ENCODE measurements at places on chromosomes 11 and 22. TPM values are rescaled to one million over a fixed set of nuclear protein-coding genes. Genes with fewer than 3 reads are reported as not detected.

- no peak for DNase-seq
Measured at GRCh38 chr11:19366992-19367709, 126.4 kb upstream of the E2F8 start.

GRCh38 chr22:46105494-46106278 is 44.6 kb upstream of the PPARA start:
- DNase-seq, result no peak

GRCh38 chr11:1650918-1651262 is 21.3 kb downstream of the KRTAP5-5 start:
- no peak for DNase-seq

OR10D3 gene
- not detected for total RNA-seq

GRCh38 chr11:14422052-14422813 is 63.2 kb upstream of the RRAS2 start:
- peak; percentile 94 for DNase-seq

DNA sequence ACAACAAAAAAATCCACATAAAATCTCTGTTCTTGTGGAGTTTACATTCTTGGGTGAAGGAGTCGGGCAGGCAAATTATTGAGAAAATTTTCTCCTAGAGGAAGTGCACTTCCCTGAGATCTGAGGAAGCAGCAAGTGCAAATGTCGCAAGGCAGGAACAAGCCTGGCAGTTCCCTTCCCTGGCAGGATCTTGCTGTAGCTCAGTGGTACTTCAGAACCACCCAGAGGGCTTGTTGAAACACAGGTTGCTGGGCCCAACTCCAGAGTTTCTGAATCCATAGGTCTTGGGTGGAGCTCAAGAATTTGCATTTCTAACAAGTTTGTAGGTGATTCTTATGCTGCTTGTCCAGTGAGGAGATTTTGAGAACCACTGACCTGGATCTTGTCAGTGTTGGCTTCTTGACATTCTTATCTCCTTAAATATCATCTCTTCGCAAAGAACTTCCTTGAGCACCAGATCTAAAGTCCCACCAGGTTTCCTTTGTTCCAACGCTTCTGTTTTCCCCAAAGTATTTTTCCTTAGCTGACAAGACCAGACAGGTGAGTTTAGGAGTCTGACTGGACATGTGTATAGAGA is 9.6 kb downstream of the QSER1 start:
- DNase-seq, result no peak

DNA sequence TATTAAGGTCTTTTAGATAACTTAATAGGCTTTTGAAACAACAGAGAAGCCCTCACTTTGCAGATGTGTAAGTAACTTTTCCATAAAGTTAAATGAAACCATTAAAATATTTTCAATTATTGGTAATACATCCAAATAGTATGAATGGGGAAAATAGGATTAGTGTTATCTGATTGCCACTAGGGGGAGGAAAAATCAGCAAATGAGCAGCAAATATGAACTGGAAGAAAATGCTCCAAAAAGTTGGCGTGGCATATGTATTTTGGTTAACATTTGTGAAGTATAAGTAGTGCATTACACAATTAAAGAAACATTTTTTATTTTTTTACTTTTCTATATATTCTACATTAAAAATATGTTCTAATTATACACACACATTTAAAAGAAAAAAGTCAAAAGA is 259.8 kb upstream of the ANO5 start:
- no peak for DNase-seq

BDNF gene
- total RNA-seq, result 0.08 TPM

SCGB1A1 gene
- total RNA-seq, result not detected

PLAAT5 gene
- total RNA-seq, result 4.3 TPM

PRAME gene
- total RNA-seq, result not detected

GRCh38 chr22:50215297-50216054 is 14.7 kb downstream of the SELENOO start:
- DNase-seq, result peak; percentile 55

DNA sequence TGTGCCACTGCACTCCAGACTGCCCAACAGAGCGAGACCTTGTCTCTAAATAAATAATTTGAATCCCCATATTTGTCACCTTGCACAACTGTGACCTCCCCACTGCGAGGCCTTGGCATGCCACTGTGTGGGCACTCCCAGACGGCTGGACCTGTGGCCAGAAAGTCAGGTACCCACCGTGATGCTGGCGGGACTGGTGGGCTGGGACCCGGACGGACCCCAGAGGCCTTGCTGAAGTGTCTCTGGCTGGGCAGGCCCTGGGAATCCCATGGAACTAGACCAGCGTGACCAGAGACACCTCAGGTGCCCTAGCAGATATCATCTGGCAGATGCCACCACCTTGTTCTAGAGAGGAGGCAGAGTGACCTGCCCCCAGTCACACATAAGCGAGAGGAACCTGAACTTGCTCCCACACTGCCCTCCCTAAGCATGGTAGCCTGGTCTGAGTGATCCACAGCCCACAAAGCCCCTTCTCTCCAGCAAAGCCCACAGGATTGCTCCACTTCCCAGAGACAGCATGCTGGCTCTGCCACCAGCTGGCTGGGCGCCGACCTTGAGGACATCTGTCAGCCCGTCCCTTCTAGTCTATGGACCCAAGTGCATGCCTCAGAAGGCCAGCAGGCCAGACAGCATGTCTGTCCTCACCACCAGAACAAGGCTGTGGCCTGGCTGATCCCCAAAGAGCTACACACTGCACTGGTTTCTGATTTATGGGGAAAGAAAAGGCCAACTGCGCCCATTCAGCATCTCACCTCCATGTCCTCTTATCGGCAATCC is 9.5 kb downstream of the MACROD1 start:
- DNase-seq, result no peak

- DNase-seq, result no peak
Measured at GRCh38 chr22:39522567-39523300, 2.4 kb downstream of the ATF4 start.

DNA sequence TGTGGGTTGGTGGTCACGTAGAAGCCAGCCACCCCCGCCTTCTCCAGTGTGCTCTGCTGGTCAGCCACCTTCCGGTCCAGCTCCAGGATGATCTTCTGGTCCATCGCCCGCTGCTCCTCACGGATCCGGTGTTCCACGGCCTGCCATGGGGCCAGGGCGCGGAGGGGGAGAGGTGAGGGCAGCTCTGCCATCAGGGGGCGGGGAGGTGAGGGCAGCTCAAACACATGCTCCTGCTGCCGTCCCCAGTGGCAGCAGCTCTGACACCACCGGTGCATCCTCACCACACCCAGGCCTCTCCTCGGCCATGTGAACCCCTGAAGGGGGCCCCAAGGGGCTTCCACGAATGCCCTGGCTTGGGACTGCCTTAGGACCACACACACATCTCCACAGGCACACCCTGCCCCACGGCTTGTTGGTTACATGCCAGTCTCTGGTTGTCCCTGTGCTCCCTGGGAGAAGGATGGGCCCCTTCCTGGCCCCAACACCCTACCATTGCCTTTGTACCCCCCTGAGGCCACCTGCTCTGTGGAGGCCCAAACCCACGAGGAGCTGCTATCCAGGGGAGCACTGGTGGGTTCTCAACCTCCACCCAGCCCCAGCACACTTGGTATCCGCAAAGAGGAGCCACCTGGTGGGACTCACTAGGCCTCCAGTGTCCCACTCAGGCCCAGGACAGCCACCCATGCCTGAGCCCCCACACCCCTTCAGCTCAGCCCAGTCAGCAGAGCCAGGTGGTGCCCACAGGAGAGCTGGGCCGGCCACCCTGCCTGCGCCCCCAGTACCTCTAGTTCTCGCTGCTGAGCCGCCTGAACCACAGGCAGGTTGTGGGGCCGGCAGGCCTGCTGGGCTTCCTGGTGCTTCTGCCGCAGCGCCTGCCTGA is 4.3 kb downstream of the DGCR6L start:
- no peak for DNase-seq

- peak; percentile 85 for DNase-seq
Measured at GRCh38 chr11:65588199-65589054, 7.2 kb downstream of the KCNK7 start.

OR4A16 gene
- not detected for total RNA-seq

P4HA3 gene
- total RNA-seq, result 0.21 TPM

DNA sequence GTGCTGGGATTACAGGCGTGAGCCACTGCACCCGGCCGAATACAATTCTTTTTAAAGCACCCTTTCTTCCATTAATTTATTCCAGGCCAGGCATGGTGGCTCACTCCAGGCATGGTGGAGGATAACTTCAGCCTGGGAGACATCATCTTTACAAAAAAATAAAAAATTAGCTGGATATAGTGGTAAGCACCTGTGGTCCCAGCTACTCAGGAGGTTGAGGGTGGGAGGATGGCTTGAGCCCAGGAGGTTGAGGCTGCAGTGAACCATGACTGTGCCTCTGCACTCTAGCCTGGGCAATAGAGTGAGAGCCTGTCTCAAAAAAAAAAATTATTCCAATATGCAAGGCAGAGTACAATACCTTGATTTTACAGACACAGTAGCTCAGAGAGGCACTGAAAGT is 11.4 kb downstream of the TAGLN start:
- DNase-seq, result no peak

COMMD9 gene
- 35.8 TPM for total RNA-seq

GRCh38 chr11:129117595-129118350 is 74.4 kb downstream of the ARHGAP32 start:
- DNase-seq, result no peak

GRCh38 chr11:47979378-47980087 is 826 bp upstream of the PTPRJ start:
- no peak for DNase-seq

SLN gene
- total RNA-seq, result 1,807 TPM

CYP2D6 gene
- total RNA-seq, result 0.23 TPM

TNNI2 gene
- not detected for total RNA-seq

IL10RA gene
- total RNA-seq, result 12.1 TPM

CELF1 gene
- total RNA-seq, result 76.1 TPM

- DNase-seq, result peak; percentile 9
Measured at GRCh38 chr11:1292018-1292643, 17.3 kb downstream of the TOLLIP start.

C11orf91 gene
- total RNA-seq, result not detected

DGCR6L gene
- total RNA-seq, result 40.0 TPM

- DNase-seq, result no peak
Measured at GRCh38 chr11:107252429-107253161, 205.0 kb downstream of the CWF19L2 start.

DNA sequence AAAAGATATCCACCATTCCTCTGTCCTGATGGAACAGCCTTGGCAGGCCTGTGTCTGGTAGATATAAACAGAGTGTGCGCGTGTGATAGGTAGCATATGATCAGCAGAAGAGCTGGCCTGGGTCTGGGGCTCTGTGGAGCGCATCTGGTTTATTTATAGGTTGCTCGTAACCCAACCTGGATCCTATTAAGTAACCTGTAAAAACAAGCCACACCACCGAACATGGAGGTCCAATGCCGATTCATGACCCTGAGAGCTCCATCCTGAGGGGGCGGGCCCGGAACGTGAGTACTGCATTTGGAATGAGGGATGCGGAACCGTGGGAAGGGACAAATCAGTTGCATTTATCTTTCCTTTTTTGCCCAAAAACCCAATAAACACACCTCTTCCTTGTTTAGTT is 31.9 kb upstream of the APOL5 start:
- DNase-seq, result no peak

GRCh38 chr11:27868226-27868625 is 168.0 kb upstream of the BDNF start:
- DNase-seq, result no peak

TRIM49C gene
- total RNA-seq, result not detected

MUC5AC gene
- not detected for total RNA-seq

MEI1 gene
- total RNA-seq, result 0.94 TPM

DNA sequence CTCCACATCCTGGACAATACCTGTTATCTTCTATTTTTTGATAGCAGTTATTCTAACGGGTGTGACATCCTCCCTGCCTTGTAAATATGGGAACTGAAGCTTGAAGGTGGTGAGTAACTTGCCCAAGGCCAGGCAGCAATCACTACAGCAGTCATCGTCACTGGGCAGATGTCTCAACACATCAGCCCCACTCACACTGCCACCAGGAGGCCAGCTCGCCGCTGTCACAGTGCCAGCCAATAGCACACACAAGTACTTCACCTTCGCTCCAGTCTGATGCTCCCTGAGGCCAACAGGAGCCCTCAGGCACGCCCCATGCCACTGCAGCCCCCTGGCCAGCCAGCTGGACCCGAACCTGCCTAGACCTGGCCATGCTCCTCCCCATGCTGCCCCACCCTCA is 4.9 kb upstream of the TTLL1 start:
- peak; percentile 87 for DNase-seq

DNA sequence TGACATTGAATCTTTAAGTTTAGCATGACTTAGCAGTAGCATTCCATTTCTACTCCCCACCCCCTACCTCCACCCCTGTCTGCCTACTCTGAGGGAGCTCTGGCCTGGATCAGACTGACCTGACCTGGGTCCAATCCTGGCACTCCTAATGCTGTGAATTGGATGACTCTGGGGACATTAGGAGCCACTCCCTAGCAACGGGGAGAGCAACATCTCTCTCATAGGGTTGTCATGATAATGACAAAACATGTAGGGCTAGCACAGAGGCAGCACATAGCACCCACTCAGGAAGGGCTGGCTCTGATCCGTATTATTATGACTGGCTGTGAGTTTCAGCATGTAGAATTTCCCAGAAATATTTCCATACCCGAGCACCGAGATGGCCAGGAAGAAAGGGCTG is 40.5 kb downstream of the CABIN1 start:
- peak; percentile 84 for DNase-seq

EMID1 gene
- total RNA-seq, result 1.6 TPM

DNA sequence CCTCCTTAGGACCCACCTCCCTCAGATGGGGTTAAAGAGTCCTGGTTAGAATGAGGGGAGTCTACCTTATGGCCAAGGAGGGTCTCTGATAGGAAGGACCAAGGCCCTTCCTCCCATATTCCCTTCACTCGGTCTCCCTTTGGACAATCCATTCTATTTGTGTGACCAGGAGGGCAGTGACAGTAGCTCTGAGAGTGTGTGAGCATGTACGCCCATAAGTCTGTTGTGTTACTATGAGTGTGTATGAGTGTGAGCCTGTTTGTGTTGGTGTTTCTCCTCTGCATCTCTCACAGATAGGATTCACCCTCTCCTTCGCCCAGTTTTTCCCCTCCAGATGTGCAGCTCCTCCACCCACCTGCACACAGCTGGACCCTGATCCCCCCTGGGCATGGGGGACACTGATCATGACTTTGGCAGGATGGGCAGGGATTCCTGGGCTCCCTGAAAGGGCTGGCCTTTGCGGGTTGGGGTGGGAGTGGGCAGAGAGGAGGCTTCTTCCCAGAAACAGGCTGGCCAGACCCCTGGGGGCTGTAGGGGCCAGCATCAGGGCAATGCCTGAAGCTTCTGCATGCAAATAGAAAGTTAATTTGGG is 14.5 kb downstream of the PHLDB1 start:
- DNase-seq, result no peak

GRCh38 chr11:78417888-78418583 is 416 bp upstream of the GAB2 start:
- DNase-seq, result peak; percentile 95

Data from right cardiac atrium (tissue), 5 donors.